ENCODE measurements at places on chromosomes 5 and 9.

DNA sequence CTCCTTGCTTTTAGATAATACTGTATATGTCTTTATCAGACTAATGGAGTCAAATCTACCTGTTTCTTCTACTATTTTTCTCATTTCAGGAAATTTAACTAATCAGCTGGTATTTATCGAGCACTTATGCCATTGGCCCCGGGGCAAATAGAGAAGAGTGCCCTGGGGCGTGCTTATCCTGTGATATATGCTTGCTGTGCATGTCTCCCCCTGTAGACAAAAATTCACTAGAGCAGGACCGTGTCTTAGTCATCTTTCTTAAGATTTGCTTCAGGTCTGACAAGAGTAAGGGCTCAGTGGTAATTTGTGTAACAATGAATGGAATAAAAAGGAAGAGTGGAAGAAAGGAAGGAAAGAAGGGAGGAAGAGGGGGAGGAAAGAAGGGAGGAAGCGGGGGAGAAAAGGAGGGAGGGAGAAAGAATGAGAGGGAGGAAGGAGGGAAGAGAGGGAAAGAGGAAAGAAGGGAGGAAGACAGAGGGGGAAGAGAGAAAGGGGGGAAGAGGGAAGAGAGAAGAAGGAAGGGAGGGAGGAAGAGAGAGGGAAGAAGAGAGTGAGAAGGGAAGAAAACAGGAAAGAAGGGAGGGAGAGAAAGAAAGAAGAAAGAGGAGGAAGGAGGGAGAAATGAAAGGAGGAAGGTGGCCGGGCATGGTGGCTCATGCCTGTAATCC, 295.7 kb upstream of the PANK3 start:
- DNase-seq = no peak

DNA sequence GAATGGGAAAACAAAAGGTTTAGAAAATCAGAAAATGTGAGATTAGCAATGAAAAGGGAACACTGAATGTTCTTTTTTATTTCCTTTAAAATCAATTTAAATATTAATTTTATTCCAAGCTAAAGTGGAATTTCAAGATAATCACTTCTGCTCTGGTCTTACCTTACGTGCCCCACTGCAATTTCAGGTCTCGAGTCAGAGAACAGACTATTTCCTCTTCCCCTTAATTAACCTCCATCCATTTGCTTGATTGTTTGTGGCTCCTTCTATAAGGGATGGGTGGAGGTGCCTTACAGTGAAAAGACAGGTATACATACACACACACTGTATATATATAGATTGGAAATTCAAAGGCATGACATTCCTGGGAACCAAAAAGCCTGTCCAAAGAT, 137.1 kb downstream of the SUSD1 start:
- DNase-seq = no peak

DNA sequence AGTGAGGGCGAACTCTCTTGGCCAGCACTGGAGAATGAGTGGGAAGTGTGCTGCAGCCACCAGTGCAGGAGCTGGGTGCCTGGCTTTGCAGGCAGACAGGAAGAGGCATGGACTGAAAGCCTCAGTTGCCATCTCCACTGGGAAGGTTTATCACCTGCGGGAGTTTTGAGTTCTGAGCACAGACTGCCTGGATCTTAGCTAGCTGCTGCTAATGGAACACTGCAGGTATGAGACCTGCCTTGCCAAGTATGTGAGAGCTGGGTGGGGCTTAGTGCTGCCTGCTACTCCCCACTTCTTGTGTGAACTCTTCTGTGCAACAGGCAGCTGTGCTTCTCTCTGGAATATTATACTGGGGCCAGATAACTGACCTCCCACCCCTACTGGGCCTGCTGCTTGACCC, 424.1 kb downstream of the TLR4 start:
- no peak for DNase-seq

DNA sequence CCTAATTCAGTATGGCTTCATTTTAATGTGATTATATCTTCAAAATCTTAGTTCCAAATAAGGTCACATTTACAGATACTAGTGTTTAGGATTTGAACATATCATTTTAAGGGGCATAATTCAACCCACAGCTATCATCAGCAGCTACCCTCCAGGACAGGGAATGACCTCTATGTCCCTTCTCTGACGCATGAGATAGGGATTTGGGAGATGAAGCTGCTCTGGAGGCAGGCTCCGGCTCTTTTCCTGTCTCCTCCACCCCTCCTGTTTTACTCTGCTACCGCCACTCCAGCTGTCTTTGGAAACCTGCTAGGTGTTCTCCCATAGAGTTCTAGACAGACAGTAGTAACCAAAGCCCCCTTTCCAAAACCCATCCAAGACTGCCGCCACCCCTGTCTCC, 119.2 kb downstream of the CARTPT start:
- DNase-seq = no peak

- no peak for DNase-seq
These were observed 72.2 kb downstream of the MED27 start for GRCh38 chr9:132007371-132008025.

GRCh38 chr9:77731008-77731698, 83.0 kb upstream of the GNA14 start:
- no peak for DNase-seq

DNA sequence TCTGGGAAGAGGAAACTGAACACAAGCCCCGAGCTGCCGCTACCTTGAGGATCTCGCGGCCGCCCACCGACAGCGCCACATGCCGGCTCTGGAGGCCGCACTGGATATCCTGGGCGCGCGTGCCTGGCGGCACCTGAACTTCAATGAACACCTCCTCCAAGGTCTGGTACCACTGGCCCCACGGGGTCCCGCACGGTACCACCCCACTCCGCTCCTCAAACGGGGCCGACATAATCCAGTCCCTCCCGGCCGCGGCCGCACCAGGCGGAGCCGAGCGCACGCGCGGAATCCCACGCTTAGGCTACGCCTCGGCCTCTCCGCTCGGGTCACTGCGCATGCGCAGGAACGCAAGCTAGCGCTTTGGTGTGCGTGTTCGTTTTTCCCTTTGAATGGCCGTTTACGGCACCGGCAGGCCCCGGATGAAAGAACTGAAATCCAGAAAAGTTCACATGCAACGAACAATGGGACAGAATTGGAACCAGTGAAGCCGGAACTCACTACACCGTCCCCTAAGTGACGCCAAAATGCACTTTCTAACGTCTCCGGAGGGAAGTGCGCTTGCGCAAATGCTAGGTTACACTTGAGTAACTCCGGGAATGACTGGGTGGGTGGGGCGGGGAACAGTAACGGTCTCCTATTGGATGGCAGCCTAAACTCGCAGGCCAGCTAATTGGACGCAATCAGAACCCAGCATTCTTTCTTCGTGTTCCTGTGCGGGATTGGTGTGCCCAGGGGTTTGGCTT, at the start of gene NUDCD2:
TSS of gene NUDCD2 (minus strand) at position 284 of the 743 bp plus-strand sequence. CDS start at position 232, 52 bp downstream.
- DNase-seq = peak; percentile 87

GRCh38 chr5:40738502-40738901, 17.3 kb downstream of the TTC33 start:
- DNase-seq = no peak

DNA sequence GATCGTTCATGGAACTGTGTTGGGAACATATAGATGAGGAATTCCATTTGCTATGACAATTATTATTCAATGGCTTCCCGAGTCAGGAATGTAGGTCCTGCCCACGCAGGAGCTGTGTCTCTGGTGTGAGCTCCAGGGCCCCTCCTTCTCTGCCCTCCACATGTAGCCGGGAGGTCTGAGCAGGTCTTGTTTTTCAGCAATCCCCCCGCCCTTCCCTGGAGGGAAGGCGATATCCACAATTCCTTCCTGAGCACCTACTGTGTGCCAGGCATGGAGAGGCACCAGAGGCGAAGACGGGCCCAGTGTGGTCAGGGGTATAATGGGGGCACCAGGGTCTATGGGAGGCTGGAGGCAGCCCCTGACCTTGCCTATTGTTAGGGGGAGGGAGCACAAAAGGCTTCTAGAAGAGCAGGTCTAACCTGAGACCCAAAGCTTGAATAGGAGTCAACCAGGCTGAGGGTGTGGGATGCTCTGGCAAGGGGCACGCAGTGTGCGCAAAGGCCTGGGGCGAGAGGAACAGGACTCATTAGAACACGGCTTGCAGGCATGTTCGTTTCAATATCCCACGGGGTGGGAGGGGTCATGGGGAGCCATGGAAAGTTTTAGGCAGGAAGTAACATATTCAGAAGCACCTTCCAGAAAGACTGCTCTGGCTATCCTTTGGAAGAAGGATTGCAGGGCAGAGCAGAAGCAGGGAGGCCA, 154.9 kb downstream of the C9orf50 start:
- no peak for DNase-seq

DNA sequence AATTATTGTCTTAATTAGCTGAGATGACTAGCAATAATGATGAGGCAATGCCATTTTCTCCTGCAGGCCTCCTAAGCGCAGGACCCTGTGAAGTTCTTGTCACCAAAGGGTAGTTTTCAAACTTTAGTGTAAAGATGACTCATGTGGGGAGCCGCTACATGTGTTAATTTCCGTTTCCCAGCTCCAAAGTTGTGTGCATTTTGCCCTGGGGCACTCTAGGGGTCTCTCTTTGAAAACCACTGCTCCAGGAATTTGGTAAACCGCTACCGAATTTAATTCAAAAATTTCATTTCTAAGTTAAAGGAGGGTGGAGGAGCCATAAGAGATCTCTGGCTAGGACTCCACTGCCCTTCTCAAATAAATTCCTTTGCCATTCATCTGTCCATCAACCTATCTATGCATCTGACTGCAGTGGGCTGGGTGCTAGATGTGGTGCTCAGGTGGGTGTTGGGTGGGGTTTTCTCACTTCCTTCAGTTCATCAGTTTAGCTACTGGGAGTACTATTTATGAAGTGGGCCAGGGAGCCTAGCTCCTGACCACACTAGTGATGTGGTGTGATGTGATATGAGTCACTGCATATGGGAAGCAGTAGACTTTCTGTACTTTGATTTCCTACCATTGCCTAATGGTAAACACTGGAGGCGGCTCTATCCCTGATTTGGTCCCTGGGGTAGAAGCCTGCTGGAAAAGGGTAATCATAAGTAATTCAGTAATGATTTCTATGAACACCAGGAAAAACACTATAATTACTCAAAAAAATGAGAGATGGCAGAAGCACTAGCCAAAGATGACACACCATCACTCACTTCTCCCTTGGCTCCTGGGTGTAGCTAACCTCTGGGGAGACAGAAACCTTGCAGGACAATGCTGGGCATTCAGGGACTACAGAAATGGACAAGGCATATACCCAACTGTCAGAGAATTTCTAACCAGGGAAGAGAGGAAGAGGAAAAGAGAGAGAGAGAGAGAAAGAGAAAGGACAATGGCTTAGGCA, 4.0 kb upstream of the ZSWIM6 start:
- DNase-seq = no peak

DNA sequence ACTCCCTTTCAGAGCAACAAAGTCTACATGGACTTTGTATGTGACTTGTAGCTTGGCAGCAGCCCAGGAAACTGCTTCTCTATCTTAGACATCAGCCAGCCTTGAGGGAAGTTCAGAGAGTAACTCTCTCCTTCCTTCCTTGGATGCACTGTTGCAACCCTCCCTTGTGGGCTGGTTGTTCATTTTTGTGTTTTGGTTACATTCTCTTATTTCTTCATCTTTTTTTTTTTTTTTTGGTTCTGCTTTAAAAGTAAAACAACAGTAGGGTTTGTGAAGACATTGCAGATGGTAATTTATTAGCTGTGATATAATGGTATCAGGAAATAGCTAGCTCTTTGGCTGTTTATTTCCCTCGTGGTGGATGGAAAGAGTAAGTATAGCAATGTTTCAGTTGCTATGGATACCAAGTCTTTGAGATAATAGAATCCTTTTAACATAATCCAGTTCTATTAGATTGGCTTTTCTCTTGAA, 97.9 kb upstream of the MAMDC2 start:
- DNase-seq = no peak

DNA sequence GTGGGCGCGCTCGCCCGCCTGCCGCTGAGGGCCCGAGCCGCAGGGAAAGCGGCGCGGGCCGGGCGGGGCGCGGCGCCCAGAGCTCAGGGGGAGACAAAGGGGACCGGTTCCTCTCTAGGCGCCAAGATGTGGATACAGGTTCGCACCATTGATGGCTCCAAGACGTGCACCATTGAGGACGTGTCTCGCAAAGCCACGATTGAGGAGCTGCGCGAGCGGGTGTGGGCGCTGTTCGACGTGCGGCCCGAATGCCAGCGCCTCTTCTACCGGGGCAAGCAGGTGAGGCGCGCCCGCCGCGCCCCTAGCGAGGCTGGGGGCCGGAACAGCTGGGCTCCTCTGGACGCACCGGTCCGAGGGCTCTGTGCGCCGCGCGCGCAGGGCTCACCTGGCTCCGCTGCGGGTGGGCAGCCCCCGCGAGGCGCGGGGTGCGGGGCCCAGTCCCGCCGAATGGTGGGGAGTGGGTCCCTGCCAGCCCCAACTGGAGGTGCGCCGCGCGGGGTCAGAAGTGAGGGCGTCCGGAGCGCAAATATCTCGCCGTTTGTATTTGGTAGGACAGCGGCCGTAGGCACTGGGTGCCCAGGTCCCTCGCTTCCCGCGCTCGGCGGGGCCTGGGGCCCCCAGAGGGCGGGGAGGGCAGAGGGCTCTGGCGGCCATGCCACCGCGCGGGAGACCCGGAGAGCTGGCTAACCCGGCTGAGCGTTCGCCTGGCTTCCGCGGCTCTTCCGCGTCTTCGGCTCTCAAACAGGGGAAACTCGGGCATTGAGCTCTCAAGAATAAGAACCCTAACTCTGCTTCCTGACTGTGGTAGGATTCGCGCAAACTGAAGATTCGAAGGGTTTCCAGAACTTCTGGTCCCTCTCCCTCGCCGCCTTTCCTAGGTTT, 607 bp downstream of the UHRF2 start:
- peak; percentile 16 for DNase-seq

DNA sequence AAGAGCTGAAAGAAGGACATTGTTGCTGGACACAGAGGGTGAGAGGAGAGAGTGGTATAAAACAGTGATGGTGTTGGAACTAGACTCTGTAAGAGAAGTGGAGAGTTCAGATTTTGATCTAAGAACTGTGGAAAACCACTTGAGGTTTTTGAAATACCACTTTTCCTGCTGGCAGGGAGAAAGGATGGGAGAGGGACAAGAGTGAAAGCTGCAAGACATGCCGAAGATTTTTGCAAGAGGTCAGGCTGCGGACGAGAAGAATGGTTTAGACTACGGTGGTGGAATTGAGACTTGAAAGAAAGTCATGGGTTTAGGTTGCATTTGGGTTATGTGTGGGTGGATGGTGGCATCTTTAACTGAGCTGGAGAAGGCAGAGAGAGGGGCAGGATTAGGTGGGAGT, 202.2 kb upstream of the RPS23 start:
- DNase-seq = no peak

- DNase-seq = no peak
These were observed 210.5 kb downstream of the KDM4C start for GRCh38 chr9:6968271-6968670.

- DNase-seq = no peak
These were observed 139.3 kb upstream of the NR4A3 start for GRCh38 chr9:99682378-99682777.

DNA sequence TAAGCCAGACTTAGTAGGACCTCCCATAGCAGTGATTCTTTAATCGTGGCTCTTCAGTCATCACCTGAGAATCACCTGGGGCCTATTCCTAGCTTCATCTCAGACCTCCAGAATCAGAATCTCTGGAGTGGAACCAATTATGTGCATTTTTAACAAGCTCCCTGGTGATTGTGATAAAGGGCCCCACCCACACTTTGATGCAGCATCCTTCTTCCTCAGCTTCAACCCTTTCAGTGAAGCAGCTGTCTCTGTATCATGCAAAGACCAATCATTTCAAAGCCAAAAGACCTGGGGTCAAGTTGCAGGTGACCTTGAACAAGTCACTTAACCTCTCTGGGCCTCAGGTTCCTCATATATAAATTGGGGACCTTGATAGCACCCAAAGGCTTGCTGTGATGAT, 17.1 kb downstream of the FBXO10 start:
- no peak for DNase-seq

GRCh38 chr5:57258943-57259342, 85.1 kb downstream of the GPBP1 start:
- DNase-seq = no peak

All from stimulated activated CD4-positive, alpha-beta T cell treated with anti-CD3 and anti-CD28 coated beads, Interleukin-1b, Interleukin-23, amount 100 ng/mL, for 24 hours (primary cell).